Dermis blood vessel endothelial cell (primary cell): ENCODE measurements at places on chromosomes 5 and 9. TPM values are rescaled to one million over a fixed set of nuclear protein-coding genes. Genes with fewer than 3 reads are reported as not detected.

Gene PCDHB2
- total RNA-seq = 0.88 and 1.4 TPM in 2 replicates

Gene CCDC183
- total RNA-seq = 0.37 and 1.0 TPM in 2 replicates

Gene DENND4C
- 98.2 and 125 TPM in 2 replicates for total RNA-seq

Gene P4HA2
- 55.7 and 62.8 TPM in 2 replicates for total RNA-seq

Gene FGF18
- not detected in 2 replicates for total RNA-seq

Gene DND1
- 0.14 and 0.68 TPM in 2 replicates for total RNA-seq

Gene C9
- total RNA-seq = 0.34 TPM in 1 of 2 replicates, not detected in the other

Gene PCDHGA6
- total RNA-seq = 2.2 TPM in 2 replicates

Gene FCN2
- not detected in 2 replicates for total RNA-seq

Gene EPB41L4A
- 33.5 and 48.5 TPM in 2 replicates for total RNA-seq

Gene SLC25A2
- total RNA-seq = 0.09 and 0.34 TPM in 2 replicates

Gene IFNA2
- not detected in 2 replicates for total RNA-seq

Gene DRD1
- total RNA-seq = not detected in 2 replicates

Gene EDIL3
- total RNA-seq = 0.65 and 1.5 TPM in 2 replicates

Gene MGAT1
- 124 and 164 TPM in 2 replicates for total RNA-seq

Gene GCNT1
- total RNA-seq = 9.9 and 31.2 TPM in 2 replicates

Gene NRG2
- 0.51 TPM in 2 replicates for total RNA-seq

Gene PLPP1
- 124 and 293 TPM in 2 replicates for total RNA-seq

Gene CFAP77
- 0.05 and 0.34 TPM in 2 replicates for total RNA-seq

Gene IL4
- total RNA-seq = not detected in 2 replicates

Gene SLCO6A1
- total RNA-seq = not detected in 2 replicates

Gene CDH6
- total RNA-seq = 0.56 and 1.5 TPM in 2 replicates

Gene CENPK
- total RNA-seq = 14.3 and 26.6 TPM in 2 replicates

Gene ICE1
- total RNA-seq = 33.0 and 37.6 TPM in 2 replicates

Gene PCDHGA11
- 6.8 and 10.6 TPM in 2 replicates for total RNA-seq

Gene PLGRKT
- 6.3 and 7.0 TPM in 2 replicates for total RNA-seq

Gene IFNK
- not detected in 2 replicates for total RNA-seq

Gene EIF4E1B
- not detected in 2 replicates for total RNA-seq

Gene CAMK2A
- not detected in 2 replicates for total RNA-seq

Gene CLIC3
- 0.09 TPM in 1 of 2 replicates, not detected in the other for total RNA-seq

Gene DNAI1
- total RNA-seq = not detected in 2 replicates

Gene OCLN
- 4.4 and 5.7 TPM in 2 replicates for total RNA-seq

Gene SLC6A7
- total RNA-seq = not detected in 2 replicates

Gene NPM1
- total RNA-seq = 1,135 and 1,923 TPM in 2 replicates

Gene NDUFS4
- 87.8 and 93.9 TPM in 2 replicates for total RNA-seq

Gene TAF1L
- total RNA-seq = under 0.01 TPM in 2 replicates

Gene CKMT2
- 0.51 and 0.56 TPM in 2 replicates for total RNA-seq

Gene GABRA1
- total RNA-seq = not detected in 2 replicates

Gene GNA14
- total RNA-seq = 16.8 and 34.9 TPM in 2 replicates

Gene LTC4S
- 0.79 and 0.85 TPM in 2 replicates for total RNA-seq

Gene C9orf153
- total RNA-seq = 0.14 TPM in 1 of 2 replicates, not detected in the other

Gene MEGF10
- 0.37 and 1.4 TPM in 2 replicates for total RNA-seq

Gene CCDC112
- 5.9 and 6.6 TPM in 2 replicates for total RNA-seq
